ENCODE measurements at places on chromosomes 11 and 22.

GRCh38 chr11:67302571-67303131 lies 679 bp upstream of the SSH3 start:
- DNase-seq: no peak

DNA sequence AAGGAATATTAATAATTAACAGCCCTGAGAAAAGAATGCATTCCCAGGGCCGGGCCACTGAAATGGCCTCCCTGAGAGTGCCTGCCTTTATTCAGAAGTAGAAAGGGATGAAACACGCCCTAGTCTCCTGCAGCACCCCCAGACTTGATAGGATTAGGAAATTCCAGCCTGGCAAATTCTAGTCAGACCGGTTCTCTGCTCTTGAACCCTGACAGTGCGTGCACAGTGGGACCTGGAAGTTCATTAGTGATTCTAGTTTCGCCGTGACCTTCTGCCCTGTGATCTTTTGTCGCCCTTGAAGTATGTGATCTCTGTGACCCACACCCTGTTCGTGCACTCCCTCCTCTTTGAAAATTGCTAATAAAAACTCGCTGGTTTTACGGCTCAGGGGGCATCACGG lies 2.1 kb upstream of the GSTP1 start:
- no peak for DNase-seq

DNA sequence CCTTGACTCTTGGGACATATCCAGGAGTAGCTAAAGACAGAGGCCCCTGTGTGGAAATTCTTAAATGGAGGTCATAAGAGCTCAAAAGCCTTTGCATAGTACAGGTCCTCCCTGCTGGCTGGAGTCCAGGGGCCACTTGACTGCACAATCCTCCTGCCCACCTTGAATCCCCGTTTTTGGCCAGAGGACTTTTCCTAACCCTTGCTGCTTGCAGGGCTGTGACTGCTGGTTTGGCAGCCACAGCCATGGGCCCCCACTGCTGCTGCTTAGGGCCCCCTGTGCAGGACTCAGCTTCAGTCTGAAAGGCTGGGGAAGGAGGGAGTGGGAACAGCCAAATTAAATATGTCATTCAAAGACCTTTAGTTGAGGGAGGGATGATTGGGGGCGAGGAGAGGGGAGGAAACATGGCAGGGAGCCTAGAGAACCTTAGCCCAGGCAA lies 33.4 kb downstream of the ARHGAP1 start:
- peak; percentile 5 for DNase-seq

DNA sequence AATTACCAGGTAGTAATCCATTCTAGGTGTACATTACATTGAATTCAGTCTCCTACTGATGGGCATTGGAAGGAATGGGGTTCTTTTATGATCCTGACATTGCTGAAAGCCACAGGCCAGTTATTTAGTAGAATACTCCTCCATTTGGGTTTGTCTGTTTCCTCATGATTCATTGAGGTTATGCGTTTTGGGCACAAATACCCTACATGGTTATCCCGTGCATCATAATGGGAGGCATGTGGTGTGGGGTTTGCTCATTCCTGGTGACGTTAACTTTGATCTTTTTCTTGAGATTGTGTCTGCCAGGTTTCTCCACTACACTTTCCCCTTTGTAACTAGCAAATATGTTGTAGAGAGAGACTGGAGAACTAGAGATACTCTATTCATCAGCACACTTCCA lies 5.5 kb downstream of the FOLR3 start:
- DNase-seq: peak; percentile 76

GRCh38 chr11:34706709-34707461 lies 86.0 kb downstream of the EHF start:
- no peak for DNase-seq

DNA sequence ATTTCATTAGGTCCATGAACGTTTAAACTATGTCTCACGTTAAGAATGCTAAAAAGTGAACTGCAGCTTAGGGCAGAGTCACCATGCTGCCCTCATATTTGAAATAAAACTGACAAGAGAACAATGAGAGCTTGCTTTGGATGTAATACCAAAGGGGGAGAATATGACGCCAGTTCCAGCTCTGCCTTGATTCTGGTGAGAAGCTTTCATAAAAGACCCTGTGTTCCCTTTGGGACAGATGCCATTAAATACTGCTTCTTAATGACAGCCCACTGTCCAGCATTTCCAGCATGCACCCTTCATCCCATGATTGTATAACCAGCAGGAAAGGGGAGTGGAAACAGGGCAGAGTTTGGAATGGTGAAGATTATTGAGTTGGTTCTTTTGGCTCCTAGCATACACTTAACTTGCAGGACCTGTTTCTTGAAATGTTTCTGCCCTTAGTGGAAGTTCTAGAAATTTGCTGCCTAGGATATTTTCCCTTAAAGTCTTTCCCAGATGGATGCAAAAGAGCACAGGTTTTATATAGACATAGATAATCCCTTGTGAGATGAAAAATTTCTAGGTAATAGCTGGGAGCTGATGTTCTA lies 139.3 kb upstream of the LDLRAD3 start:
- no peak for DNase-seq

DNA sequence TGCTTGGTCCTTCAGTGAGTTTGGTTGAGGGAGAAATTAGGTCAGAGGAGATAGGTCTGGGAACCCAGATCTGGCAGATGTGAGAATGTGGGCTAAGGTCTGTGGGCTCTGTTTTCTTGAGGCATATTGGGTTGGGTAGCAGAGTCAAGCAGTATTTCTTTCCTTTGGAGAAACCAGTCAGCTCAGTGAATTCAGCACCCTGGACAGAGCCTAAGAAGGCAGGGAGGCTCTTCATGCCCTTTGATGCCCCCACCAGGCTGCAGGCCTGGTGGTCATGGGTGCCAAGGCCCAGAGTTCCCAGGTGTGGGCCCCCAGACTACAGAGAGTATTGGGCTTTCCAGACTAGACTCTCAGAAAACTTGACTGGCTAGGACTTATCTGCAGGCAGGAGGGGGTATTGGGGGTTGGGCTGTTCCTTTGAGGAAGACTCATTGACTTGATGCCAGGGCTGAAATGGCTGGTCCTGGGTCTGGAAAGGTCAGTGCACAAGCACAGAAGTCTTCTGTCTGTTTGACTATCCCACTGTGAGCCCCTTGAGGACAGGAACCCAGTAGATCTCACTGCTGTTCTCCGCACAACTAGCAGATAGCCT lies 45.3 kb upstream of the NECTIN1 start:
- no peak for DNase-seq

- DNase-seq: peak; percentile 56
Measured at GRCh38 chr22:30763815-30764673, 69.4 kb downstream of the OSBP2 start.

DNA sequence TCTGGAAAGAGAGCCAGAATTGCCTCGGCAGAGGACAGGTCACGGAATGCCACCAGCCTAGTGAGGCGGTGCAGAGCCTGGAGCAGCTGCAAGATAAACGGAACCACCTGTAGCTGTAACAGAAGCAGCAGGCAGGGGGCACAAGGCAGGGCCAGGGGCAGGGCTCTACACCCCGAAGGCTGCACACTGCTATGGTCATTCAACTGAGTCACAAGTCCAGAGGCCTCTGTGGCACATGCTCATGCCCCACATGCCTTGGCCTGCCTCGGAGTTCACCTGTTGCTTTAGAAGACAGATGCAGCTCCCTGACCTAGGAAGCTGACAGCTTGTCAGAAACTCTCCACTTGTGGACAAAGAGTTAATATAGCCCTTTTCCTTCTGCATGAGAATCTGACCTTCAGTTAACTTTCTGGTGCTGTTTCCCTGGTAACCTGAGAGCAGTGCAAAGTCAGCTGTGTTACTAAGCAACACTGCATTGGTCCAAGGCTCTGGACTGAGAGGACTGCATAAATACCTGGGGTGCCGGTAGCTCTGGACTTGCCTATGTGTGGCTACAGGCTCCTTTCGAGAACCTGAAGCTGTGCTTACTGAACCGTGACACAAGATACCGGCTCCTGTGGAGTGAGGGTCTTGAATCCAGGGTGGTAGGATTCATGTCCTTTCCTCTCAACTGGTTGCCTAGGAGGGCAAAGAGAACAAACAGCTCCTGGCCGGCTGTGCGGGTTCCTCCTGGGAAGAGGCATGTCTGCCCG lies 10.5 kb downstream of the COMMD9 start:
- no peak for DNase-seq

DNA sequence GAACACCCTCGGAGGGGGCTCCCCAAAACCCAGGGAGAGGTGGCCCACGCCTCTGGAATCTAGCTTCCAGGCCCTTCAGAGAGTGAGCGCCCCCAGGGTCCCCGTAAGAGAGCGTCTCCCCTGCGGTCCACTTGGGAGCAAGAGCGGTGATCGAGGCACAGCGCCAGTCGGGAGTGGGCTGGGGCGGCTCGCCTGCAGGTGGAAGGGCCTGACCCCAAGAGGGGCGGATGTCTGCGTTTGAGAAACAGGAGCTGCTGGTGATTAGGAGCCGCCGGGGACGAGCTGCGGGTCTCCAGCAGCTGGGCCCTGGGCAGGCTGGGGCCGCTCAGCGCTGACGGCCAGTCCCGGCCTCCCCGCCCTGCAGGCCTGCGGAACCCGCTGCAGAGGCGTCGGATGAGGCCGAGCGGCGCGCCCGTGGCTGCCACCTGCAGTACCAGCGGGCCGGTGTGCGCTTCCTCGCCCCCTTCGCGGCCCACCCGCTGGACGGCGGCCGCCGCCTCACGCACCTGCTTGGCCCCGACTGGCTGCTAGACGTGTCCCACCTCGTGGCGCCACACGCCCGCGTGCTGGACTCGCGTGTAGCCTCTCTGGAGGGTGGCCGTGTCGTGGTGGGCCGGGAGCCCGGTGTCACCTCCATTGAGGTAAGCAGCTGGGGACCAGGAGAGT lies 10.0 kb downstream of the TMEM132A start:
- DNase-seq: no peak

DNA sequence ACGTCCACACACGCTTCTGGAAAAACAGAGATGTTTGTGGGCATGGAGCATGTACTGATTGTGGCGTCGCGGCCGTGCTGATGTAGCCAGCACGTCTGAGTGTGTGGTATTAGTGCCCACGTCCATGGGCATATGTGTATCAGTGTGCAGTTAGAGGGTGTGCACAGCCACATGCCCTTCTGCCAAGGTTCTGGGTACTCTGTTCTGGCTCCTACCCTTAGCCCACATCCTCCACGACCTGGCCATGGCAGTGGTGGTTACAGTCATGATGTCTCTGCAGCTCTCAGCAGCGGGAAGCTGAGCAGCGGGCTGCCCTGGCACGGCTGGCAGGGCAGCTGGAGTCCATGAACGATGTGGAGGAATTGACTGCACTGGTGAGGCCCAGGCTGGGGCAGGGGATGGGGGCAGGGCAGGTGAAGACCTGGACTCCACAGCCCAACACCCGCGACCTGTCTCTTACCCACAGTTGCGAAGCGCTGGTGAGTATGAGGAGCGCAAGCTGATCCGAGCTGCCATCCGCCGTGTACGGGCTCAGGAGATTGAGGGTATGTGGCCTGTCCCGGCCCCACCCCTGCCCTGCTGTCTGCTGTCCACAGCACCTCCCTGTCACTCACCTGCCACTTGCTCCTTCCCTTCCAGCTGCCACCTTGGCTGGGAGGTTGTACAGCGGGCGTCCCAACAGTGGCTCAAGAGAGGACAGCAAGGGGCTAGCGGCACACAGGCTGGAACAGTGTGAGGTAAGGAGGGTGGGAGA lies 7.3 kb downstream of the SMTN start:
- no peak for DNase-seq

GRCh38 chr11:93939084-93939760 lies 81.9 kb upstream of the HEPHL1 start:
- DNase-seq: no peak

GRCh38 chr11:120029321-120029720 lies 108.6 kb downstream of the TRIM29 start:
- no peak for DNase-seq

DNA sequence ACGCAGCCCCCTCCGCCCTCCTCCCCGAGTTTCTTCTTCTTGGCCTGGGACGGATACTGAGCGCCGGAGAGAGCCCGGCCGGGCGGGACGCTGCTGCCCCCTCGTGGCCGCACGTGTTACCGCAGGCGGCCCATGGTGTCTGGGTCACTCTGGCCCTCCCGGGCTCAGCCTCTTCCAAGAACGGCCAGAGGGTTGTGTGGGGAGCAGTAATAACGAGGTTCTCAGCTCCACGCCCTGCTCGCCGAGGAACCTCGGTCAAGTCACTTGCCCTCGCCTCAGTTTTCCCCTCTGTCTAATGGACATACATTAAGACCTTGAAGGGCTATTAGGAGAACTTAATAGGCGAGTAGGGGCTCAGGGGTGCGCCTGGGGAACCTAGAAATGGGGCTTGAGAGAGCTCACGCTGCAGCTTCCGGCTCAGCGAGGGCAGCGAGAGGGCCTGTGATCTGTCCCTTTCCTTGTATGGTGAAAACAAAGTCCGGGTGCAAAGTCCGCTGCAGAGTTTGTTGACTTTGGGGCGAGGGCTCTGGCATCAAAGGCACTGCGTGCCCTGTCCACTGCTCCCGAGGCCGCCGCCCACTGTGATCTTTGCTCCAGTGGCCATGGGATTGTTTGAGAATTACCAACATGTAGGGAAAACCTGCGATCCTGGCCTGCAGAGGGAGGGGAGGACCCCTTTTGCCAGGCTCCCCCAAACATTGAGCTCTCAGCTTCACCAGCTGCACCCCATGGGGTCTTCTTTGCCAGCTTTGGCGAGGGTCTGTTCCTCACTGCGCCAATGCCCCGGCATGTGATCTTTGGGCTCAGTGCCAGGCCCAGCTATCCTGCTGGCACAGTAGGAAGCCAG lies 14.4 kb upstream of the LRP5 start:
- DNase-seq: no peak

- no peak for DNase-seq
Measured at GRCh38 chr22:29207243-29207550, 1.5 kb downstream of the EMID1 start.

- DNase-seq: peak; percentile 51
Measured at GRCh38 chr11:86183694-86184093, 60.9 kb upstream of the EED start.

- DNase-seq: no peak
Measured at GRCh38 chr11:13680501-13681264, 12.2 kb downstream of the FAR1 start.

DNA sequence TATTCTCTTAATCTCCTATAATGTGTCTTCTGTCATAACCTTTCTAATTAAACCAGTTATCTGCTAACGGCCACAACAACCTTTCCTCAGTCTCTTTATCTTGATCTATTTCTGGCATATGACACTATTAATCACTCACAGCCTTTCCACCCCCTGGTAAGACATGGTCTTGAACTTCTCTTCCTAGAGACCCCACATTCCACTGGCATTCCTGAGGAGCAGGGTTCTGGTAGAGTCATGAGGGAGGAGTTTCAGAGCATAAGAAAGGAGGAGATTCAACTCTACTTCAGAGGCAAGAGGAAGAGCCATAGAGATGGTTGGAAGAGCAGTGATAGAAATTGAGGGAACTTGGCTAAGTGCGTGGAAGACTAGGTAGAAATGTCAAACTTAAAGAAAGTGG lies 325.6 kb downstream of the BLID start:
- DNase-seq: no peak

- no peak for DNase-seq
Measured at GRCh38 chr11:29490938-29491337, 525.9 kb downstream of the KCNA4 start.

- no peak for DNase-seq
Measured at GRCh38 chr11:57792060-57792541, 30.5 kb downstream of the CTNND1 start.

- DNase-seq: no peak
Measured at GRCh38 chr11:34223021-34223813, 117.8 kb downstream of the NAT10 start.

- DNase-seq: peak; percentile 35
Measured at GRCh38 chr11:88103337-88104206, 71.7 kb downstream of the RAB38 start.

All from retinal pigment epithelial cell (primary cell).